ENCODE measurements at places on chromosomes 3 and 15.

GRCh38 chr15:42999201-42999779, 78.7 kb upstream of the TTBK2 start:
- no peak for DNase-seq

- DNase-seq = peak; percentile 7
Observed at GRCh38 chr3:159273608-159274007, 471.8 kb downstream of the MFSD1 start.

DNA sequence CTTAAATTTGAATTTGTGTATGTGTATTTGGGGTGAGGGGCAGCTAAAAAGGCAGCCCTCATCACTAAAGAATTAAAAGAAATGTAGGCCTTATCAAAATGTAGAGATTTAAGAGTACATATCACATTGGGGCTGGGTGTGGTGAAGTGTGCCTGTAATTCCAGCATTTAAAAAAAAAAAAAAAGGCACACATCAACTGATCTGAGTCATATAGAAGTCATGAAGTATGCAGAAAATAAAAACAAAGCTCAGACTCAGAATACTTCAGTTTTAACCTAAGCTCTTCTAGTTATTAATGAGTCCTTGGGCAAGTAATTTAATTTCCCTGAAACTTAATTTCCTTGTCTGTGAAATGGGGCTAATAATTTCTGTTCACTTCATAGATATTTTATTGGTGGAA, 31.6 kb downstream of the SLC24A1 start:
- no peak for DNase-seq

DNA sequence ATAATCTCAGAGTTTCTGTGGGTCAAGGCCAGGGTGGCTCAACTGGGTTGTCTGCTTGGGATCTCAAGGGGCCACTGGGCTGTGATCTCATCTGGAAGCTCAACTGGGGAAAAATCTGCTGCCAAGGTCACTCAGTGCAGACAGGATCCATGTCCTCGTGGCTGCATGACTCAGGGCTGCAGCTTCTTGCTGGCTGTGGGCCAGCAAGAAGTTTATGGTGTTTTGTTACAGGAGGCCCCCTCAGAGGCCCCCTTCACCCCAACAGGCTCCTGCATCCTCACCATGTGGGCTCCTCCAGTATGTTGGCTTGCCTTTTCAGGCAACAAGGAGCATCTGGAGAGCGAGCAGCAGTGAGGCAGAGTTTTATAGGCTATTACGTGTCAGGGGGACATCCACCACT, 14.6 kb downstream of the OCA2 start:
- no peak for DNase-seq

GRCh38 chr3:133206921-133207320, 168.7 kb downstream of the TMEM108 start:
- DNase-seq = no peak

GRCh38 chr3:143825513-143825912, 22.8 kb downstream of the SLC9A9 start:
- DNase-seq = no peak

DNA sequence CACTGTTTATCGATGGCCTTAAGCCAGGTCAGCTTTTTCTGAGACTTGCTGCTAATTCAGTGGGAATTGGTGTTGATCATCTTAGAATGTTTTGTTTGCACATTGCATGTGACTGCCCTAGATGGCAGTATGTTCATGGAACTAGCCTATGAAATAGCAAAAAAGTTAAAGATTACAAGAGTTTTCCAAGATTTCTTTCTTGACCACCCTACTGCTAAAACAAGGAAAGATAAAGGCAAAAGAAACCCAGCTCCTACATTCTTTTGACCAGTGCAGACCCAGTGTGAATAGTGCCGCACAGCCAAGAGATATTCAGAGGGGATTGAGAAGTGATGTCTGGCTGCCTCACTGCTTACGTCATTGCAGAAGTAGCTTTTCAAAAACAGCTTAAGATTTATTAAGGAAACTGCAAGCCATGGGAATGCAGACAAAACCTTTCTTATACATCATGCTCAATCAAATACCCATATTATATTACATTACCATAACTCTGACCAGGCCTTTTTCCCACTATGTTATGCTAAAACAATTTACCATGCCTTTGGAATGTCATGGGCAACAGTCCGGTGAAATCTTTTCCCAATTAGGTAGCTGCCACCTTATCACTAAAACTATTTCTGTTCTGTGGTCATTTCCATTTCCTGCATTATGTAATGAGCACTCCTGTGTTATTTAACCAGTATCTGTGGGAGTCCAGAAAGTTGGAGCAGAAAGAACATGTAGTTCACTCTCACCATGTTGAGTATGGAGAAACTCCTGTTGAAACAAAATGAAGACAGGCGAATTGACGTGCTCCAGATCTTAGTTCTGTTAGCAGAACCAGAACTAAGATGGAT, 6.0 kb downstream of the PHLDB2 start:
- DNase-seq = peak; percentile 18

GRCh38 chr3:175357758-175358157, 498.6 kb downstream of the NAALADL2 start:
- DNase-seq = no peak

DNA sequence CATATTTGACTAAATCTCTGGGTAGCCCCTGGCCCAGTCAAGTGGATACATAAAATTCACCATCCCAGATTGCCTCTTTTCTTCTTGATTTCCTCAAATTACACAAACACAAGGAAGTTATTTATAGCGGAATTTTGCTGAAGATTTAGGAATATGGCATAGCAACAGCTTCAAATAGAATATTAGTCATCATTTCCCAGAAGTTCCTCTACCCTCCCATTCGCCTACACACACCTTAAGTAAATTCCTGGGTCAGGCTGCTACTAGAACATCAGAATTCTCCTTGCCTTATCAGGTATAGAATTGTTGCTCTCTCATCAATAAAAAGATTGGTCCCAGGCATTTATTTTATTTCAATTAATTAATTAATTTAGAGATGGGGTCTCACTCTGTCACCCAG, 31.6 kb downstream of the MESD start:
- DNase-seq = no peak

DNA sequence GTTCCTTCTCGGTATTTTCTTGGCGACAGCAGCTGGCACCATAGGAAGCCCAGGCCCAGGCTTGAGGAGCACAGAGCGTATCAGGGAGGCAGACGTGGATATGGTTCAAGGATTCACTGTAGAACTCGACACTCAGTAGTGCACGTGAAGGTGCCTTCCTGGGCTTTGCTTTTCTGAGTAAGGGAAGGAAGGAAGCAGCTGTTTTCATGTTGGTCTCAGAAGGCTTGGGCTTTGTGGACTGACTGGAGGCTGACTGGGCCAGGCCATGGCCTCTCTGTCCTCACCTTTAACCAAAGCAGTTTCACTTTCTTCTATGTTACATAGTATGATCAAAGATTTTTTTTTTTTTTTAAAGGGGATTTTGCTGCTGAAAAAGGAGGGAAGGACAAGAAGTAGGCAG, 6.9 kb upstream of the GHRL start:
- DNase-seq = no peak

GRCh38 chr3:105608623-105609022, 241.9 kb downstream of the ALCAM start:
- DNase-seq = no peak

DNA sequence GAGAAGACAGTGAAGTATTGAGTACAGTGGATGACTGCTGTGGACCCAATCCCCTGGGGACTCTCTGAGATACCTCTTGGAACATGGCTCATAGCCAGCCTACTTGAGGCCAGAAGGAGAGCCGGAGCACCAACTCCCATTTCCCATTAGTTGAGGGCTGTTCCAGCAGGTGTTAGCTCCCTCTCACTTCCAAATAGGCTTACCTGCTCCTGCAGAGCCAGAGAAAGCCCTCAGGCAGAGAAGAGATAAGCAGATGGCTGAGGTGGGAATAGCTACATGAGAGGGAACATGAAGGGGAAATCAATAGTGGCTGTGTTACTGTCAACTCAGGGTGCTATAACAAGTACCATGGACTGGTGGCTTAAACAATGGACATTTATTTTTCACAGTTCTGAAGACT, 4.6 kb upstream of the CCK start:
- DNase-seq = no peak

DNA sequence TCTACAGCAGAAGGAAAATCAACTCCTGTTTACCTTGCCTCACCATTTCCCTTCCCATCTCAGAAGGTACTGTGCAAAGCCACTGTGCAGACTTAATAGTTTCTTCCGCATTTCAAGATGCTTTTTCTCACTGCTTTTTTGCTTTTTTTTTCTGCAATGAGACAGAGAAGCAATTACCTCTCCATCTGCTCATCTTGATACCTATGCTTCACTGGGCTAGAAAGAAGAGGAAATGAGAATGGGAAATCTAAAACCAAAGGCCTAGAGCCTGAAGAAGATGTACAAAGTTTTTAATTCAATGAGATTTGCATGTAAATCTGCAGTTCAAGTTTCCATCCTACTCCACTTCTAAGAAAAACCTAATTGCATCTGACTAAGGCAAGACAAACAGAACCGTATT, 238.1 kb upstream of the SETMAR start:
- DNase-seq = peak; percentile 60

DNA sequence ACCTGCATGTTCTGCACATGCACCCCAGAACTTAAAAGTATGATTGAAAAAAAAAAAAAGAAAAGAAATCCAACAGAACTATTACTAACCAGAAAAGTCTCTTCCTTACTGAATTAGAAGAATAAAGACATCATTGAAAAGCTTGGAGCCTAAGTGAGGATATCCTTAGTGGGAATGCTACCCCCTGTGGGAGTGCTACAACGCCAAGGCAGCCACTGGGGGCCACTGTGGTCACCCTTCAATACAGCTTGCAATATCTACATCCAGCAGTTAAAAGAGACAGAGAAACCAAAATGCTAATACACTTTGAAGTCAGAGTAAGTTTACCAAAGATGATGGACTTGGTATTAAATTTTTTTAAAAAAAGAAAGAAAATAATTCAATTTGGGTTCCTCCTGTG, 292.0 kb downstream of the PLCL2 start:
- no peak for DNase-seq

DNA sequence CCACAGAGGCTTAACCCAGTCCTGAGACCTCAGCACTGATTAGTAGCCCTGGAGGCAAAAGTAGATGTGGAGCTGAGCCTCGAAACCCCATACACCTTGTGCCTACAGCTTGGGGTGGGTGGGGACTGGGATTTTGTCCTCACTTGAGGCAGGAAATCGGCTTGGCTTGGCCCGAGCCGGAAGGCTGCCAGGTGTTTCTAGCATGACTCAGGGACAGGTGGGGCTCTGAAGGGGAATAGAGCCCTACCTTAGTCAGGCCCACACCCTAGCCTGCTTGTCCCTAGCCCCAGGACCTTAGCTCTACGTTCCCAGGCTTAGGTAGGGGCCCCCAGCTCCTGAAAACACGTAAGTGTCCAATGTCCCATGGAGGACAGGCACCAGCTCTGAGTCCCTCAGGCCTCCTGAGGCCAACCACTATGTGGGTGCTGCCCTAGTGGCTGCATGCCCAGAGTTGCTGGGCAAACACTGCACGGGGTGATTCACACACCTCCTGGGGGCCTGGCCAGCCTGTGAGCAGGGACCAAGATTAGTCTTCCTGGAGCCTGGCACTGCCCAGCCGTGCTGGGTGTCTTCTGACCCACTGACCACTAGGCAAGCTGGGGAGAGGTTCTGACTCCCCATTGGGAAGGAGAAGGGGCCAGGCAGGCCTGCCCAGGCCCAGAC, 3.1 kb downstream of the MST1R start:
- DNase-seq = no peak

GRCh38 chr15:82306791-82307713, 42.2 kb downstream of the GOLGA6L10 start:
- no peak for DNase-seq

- no peak for DNase-seq
Observed at GRCh38 chr3:142287866-142288638, 62.7 kb upstream of the GK5 start.

DNA sequence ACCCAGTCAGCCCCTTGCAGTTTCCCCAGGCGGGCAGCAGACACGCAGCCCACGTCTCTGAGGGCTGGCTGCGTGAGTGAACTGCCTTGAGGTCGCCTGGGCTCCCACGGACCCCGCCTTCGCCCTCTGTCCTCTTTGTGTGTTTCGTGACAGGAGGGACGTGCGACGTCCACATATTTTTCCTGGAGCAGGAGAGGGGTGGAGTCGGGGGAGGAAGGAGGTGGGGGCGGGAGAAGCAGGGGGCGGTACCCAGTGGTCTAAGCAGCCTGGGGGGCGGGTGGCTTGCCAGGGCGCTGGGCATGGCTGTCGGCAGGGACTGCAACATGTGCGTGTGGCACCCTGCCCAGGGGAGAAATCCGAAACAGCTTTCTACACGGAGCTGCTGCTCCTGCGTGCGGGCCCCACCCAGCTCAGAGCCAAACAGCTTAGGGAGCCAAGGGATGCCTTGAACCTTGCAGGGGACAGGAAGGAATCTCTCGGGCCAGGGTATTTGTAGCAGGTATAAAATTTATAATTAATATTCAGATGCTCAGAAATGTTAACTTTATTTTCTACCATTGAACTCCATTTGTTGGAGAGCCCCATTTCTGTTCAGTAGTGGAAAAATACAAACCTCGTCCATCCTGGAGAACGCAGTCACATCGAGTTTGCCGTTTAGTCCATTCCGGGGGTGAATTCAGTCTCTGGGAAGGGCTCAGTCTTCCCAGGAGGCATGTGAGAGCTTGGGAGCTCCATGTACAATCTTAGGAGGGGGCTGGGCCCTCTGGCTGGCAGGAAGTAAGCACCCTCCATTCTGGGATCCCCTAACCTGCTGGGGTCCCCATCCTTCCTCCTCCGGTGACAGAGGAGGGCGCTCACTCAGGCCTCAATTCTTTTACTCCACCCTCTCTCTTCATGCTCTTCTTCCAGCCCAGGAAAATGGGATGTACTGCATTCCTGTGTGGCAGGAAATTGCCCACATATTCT, 79.1 kb upstream of the MEF2A start:
- DNase-seq = no peak

- peak; percentile 77 for DNase-seq
Observed at GRCh38 chr3:58478781-58479180, 13.1 kb upstream of the KCTD6 start.

DNA sequence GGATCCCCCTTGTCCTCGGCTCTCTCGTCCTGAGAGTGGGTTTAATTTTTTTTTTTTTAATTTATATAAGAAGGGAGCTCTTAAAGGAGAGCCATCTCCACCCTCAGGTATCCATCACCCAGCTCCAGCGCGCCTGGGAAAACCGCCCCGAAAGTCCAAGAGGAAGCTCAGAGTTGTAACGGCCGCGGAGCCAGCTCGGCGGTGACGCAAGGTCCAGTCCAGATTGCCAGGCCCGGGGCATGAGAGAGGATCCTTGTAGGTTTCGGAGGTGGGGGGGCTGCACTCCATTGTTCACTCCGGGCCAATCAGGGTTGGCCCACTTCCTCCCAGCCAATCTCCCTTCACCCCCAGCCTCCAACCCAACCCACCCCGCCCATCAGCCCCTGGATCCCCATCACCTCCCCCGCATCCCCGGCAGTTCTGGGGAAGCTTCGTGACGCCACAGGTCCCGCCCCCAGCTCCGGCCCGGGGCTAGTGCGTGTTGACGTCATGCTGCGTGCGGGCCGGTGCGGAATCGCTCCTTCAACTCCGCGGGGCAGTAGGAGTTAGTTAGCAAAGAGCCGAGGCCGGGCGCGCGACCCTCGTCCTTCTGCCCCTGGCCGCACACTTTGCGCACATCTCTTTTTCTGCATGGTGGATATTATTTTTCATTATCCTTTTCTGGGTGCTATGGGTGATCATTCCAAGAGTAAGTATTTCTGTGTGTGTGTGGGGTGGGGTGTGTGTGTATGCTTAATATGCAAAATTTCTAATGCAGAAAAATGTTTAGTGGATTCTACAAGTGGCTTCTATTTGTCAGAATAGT, at the start of gene ISL2:
TSS of gene ISL2 (plus strand) at position 520 of the 805 bp plus-strand sequence. CDS start at position 631, 111 bp downstream.
- peak; percentile 97 for DNase-seq
